ENCODE measurements at places on chromosomes 7 and 10.

DNA sequence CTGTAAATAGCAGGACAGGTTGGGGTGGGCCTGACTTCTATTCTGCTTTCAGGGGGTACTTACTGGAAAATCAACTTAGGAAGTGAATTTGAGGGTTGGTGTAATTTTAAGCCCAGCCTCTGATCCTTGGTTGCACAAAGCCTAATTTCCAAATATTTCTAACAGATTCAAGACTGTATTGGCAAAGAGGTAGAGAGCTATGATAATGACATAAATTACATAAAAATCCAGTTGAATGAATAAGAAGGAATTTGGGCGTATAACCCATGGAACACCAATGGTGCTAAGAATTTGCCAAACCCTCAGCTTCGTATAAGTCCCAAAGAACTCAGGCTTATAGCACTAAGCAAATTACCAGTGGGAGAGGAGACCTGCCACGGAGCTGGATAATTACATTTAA is 11.9 kb downstream of the CPA4 start:
- DNase-seq: no peak

DNA sequence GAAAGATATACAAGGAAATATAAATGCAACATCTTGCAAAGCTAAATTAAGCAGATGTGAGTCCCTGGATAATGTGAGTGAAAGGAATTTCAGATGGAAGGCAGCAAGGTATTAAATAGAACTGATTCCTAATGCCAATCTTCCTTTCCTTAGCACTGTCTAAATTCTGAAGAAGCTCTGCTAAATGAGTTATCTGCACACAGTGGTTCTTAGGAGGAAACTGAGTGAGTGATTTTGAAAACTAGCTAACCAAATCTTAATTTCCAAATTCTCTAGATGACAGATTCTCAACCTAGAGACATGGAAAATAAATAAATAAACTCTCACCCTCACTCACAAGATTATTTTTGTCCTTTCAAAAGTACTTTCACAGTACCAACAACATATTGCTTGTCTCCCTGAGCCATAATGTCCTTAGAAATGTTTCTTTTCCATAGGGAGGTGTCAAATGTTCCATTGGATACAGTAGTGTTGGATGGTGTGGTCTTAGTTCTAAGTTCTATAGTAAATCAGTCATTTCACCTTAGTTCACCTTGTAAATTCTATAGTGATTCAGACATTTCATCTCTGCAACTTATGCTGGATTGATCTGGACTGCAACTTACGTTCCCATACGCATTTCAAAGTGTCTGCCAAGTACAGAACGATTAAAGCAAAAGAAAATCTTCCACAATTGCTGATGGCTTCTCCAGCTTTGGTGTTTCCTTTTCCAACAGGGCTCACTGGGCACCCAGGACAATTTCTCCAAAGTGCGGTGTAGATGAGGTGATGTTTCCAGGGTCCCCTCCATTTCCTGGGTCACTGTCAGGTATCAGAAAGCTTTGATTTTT is 145.4 kb upstream of the FAM171A1 start:
- no peak for DNase-seq

DNA sequence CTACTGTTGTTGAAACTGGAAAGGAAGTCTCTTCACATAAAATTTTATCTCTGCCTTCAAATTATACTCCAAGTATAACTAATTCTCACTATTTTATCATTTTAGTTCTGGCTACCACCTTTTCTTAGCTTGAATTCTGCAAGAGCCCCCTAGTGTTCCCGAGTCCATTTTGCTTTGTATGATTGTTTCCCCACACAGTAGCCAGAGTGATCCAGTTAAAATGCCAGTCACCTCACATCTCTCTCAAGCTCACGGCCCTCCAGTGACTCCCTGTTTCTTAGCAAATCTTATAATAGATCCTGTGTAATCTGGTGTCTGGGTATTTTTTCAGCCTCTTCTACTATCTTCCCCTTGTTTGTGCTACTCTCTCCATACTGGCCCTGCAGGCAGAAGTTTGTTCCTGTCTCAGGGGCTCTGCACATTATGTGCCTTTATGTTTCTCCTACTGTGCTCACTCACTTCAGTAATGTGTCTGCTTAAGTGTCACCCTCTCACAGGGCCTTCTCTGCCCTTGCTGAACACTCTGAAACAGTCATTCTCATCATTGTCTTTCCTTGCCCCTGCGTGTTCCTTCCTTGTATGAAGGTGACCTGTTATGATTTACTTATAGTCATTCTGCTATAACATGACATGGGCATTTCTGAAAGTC is 8.9 kb downstream of the WAC start:
- DNase-seq: no peak

DNA sequence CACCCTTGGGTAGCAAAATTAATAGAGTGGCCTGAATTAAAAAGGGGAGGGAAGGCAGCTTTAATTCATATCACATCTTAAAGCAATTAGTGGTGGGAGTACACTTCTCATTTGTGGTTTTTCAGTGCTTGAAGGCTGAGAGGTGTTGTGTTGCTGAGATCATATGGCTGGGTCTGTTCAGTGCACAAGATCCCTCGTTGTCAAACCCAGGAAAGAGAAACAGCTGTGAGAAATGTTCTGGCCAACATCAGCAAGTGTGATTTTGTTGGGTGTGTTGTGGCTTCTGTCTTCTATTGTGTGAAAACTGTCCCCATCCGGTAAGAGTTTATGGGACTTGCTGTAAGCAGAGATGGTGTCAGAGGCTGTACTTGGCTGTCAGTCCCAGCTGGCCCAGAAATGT is 197.9 kb upstream of the BMPER start:
- DNase-seq: no peak

GRCh38 chr7:41053820-41054219 is 649.1 kb downstream of the INHBA start:
- DNase-seq: no peak

- peak; percentile 68 for DNase-seq
Observed at GRCh38 chr7:139777948-139778841, at the start of gene HIPK2. Gene HIPK2, minus strand, starts transcription at chr7:139777998. Its CDS starts 375 bp downstream, at chr7:139777623.

DNA sequence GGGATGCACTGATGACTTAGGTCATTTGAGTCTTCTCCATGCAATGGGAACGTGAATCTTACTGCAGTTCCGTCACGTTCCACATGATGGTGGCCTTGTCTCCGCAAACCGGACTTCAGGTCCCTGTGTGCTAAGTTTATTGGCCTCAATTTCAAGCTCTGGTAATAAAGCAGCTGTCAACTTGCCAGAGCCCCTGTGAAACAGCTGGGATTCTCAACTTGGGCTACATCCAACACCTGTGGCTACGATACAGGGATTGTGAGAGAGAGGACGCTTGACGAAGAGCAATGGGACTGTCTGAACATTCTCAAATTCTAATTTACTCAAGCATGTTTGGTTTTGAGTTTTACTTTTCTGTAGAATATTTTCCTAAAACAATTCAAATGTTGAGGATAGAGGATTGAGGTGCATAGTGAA is 174.2 kb downstream of the PTN start:
- DNase-seq: no peak

DNA sequence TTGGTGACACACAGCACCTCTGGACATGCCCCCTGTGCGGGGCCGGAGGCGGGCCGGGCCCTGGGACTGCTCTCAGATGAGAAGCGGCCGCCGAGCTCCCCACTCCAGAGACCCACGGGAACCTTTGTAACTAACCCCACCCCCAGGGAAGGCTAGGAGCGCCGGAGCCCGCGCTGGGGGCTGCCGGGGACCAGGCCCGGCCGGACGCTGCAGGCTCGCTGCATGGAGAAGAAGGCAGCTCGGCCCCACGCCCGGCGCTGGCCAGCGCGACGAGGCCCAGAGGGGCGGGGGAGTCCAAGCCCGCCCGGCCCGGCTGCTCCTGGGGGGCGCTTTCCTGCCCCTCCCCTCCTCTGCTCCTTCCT is 36.5 kb downstream of the AGAP3 start:
- DNase-seq: no peak

- no peak for DNase-seq
Observed at GRCh38 chr7:41316410-41316809, 386.5 kb downstream of the INHBA start.

DNA sequence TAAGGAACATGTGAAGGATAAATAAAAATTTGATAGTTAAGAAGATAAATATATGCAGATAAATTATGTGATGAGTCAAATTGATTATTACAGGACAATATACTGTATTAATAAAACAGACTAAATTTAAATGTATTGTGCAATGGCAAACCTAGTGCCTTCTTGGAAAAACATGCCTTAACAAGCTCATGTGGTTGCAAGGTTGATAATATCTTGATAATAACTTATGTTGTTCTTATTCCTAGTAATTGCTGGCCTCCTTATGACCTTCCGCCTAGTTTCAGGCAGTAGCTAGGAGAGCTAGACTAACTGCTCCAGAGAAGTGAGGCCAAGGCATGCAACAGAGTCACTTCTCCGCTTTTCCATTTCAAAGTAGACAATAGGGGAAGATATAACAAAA is 7.6 kb upstream of the RAB11FIP2 start:
- no peak for DNase-seq

GRCh38 chr7:41207141-41207540 is 495.7 kb downstream of the INHBA start:
- DNase-seq: no peak

GRCh38 chr7:133355325-133355708 is 102.4 kb downstream of the EXOC4 start:
- peak; percentile 61 for DNase-seq

DNA sequence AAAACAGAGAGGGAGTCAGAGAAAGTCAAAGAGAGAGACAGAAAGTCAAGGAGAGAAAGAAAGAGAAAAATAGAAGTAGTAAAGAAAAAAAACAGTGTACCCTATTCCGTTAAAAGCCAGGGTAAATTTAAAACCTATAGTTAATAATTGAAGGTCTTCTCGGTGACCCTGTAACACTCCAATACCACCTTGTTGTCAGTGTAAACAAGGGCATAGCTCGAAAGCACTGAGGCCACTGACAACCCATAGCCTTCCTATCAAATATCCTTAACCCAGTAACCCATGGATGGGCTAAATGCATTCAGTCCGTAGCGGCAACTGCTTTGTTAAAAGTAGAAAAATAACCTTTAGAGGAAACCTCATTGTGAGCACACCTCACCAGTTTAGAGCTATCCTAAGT is 100.4 kb downstream of the ZNF467 start:
- DNase-seq: no peak

- DNase-seq: no peak
Observed at GRCh38 chr10:79383974-79384606, 36.8 kb downstream of the PPIF start.

- no peak for DNase-seq
Observed at GRCh38 chr10:131655101-131655849, 245.5 kb upstream of the PPP2R2D start.

GRCh38 chr10:112672706-112673105 is 225.7 kb downstream of the VTI1A start:
- DNase-seq: no peak

GRCh38 chr10:7121154-7121797 is 289.6 kb downstream of the SFMBT2 start:
- peak; percentile 78 for DNase-seq

- DNase-seq: peak; percentile 35
Observed at GRCh38 chr7:28296571-28297483, 115.5 kb upstream of the CREB5 start.

DNA sequence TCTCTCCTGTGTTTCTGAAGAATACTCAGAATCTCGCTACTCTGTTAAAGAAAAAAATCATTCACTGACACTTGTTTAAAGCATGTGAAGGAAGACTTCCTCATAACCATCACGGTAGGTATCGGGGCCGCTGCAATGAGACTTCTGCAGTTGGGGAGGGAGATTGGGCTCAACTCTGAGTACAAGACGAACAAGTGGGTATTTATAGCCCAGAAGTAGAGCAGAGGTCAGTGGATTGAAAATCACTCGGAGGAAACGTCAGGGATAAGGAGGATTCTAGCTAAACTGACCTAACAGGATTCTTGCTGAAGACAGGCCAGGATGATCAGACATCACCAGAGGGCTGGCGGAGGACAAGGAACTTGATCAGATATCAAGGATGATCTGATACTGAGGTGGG is 33.3 kb downstream of the ITPRIP start:
- no peak for DNase-seq

DNA sequence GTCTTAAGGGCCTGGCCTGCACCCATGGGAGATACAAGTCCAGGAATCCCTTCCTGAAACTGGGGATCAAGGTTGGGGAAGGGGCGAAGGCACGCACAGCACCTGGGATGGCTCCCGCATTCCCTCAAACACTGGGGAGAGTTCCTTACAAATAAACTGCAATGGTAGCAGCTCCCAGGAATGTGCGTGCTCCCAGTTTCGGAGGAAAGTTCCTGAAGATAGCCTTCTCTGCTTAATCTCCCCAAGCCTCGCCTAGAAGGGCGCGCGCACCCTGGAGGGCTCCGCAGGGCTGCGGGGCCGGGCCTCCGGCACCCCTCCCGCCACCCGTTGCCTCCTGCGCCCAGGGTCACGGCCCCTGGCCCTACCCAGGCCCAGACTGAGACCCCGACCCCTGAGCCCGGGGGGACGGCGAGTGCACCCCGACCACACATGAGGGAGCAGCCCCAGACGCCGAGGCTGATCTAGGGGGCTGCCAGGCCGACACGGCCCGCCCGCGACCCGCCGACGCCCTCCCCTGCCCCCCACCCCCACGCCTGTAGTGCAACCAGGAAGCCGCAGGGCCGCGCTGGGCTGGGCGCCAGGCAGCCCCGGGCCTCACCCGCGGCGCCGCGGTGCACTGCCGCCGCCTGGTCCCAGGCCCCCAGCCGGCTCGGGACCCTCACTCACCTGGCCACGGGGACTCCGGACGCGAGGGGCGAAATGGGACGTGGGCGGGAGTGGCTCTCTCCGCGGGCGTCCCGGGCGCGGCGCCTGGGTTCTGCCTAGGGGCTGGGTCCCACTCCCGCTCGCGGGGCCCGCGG is 460 bp downstream of the ANXA11 start:
- peak; percentile 47 for DNase-seq

DNA sequence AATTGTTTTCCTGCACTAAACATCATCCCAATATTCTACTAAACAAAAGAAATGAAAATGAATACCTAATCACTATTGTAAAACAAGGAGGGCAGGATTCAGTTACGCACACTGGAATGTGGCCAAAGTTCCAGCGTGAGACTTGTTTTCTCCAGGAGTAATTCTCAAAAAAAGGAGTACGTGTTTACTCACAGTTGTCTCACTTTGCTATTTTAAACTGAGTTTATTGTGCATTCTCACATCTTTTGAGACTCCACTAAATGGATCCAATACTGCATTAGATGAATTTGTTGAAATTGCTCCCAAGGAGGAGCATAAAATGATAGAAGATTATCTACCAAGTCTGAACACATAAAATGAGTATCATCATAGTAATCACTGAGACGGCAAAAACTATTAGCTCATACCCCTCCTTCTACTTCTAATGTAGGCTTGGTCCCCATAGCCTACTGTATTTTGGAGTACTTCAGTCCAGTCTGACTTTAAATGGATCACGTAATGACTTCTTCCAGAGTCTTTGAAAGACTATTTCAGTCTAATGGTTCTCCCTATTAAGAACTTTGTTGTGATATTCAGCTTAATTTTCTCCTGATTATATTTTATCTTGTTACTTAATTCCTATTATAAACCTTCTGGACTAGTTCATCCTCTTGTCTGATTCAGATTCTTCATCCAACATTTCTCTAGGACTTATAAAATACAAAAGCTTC is 3.8 kb downstream of the GRM3 start:
- DNase-seq: no peak

- DNase-seq: peak; percentile 43
Observed at GRCh38 chr7:127413962-127414361, 21.5 kb upstream of the ZNF800 start.

GRCh38 chr10:22761569-22762220 is 47.3 kb upstream of the PIP4K2A start:
- DNase-seq: peak; percentile 34

- no peak for DNase-seq
Observed at GRCh38 chr10:13709931-13710650, 123.3 kb downstream of the PRPF18 start.

Measured in suppressor macrophage treated with lipopolysaccharide for 4 hours (primary cell).